ENCODE measurements at places on chromosomes 2 and 18.

DNA sequence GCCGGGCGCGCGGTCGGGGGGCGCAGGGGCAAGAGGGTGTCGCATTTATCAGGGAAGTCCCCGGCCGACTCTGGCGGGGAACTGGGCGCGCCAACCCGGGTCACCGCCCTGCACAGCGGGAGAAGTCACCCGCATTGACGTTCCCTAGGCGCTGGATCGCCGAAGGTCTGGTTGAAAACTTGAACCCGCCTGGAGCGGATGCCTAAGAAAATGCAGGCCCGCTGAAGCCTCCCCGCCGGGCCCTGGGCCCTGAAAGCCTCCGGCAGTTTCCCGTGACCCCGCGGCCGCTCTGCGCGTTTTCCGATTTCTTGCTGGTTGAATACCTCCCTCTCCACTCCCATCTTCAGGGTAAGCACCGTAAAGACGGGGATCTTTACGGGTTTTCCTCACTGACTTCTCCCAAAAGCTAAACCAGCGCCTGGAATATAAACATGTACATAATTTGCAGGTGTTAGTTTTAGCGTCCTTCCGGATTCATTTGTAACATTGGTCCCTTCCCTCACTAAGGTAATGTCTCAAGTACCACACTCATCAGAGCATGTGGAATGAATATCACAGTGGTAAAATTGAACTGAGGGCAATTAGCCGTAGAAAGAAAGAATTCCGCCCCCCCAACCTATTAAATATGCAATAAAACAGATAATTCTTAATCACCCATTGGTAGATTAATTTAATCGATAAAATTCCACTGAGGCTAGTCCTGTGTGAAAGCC is 675 bp upstream of the SPIRE1 start:
- DNase-seq: no peak

DNA sequence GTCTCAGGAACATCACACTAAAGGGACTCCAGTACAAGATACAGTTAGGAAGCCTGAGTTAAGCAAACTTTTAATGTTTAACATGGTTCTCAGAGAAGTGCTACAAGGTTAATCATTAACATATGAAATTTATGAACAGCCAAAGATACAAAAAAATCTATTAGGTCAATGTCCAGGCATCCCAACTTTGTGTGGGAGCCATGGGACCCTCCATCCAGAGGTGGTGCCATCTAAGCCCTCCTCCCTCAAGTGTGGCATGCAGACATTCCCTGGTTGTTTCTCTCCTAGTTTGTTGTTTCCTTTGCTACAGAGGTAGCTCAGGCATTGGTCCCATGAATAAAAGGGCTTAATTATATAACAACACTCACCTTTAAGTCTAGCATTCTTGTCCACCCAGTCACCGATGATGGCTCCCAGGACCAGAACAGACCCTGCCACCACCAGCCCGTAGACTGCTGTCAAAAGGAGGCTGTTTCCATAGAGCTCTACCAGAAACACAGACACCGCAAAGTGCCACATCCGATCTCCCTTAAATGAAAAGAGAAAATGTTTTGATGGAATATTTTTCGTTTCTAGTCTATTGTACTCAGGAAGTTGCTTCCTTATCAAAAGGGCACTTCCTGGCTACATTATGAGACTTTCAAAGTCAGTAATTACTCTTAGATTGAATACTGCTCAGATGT is 5.7 kb downstream of the SLC40A1 start:
- no peak for DNase-seq

- no peak for DNase-seq
Observed at GRCh38 chr2:18703555-18703954, 114.2 kb upstream of the NT5C1B start.

- no peak for DNase-seq
Observed at GRCh38 chr2:7012141-7012764, 95.0 kb downstream of the RNF144A start.

- DNase-seq: no peak
Observed at GRCh38 chr2:43461453-43462073, 134.3 kb downstream of the THADA start.

GRCh38 chr2:178909507-178909906 is 102.3 kb upstream of the TTN start:
- no peak for DNase-seq

DNA sequence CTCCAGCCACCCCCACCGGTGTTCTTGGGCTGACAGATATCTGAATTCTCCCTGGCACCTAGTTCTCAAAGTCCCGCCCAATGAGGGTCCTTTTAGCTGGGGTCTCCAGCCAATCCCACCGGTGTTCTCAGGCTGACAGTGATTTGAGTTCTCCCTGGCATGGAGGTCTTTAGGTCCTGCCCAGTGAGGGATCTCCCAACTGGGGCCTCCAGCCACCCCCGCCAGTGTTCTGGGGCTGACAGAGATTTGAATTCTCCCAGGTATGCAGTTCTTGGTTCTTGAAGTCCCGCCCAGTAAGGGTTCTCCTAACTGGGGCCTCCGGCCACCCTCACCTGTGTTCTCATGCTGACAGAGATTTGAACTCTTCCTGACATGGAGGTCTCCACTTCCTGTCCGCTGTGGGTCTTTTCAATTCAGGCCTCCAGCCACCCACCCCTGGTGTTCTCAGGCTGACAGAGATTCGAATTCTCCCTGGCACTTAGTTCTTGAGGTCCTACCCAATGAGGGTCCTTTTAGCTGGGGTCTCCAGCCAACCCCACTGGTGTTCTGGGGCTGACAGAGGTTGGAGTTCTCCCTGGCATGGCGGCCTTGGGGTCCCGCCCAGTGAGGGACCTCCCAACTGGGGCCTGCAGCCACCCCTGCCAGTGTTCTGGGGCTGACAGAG is 154.6 kb downstream of the ANKRD36 start:
- no peak for DNase-seq

GRCh38 chr2:203876328-203876727 is 8.8 kb downstream of the CTLA4 start:
- no peak for DNase-seq

- DNase-seq: no peak
Observed at GRCh38 chr2:16745466-16745865, 79.8 kb upstream of the CYRIA start.

DNA sequence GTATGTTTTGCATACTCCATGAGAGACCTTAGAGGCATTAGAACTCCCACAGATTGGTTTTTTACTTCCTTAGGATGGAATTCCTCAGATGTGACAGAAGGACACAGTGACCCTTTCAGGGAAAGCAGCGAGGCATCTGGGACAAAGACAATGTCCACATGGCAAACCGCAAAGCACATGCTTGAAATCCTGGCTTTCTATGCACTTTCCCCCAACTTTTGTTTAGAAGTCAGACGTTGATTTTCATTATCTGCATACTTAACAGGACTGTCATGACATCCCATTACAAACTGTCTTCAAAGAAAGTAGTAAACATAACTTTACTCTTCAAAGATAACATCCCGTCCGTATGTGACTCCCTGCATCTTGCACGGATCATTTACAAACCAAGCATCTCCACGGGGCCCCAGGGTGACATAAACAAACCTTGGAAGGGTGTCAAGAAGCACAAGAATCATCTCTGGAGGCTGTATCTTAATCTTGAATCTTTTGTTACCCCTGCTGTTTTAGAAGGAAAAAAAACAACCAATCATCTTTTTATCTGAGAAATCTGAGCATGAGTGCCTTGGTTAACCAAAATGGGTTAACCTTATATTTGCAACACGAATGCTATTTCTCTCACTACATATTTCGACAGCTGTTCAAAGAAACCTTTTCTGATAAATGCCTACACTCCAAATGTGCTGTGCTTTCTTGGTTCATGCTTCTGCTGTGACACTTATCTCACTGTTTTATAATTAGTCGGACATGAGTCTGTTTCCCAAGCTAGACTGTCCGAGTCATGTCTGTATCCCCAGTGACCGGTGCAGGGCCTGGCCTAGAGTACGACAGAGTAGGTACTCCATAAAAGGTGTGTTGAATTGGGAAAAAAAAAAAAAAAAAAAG is 90.8 kb downstream of the CCBE1 start:
- no peak for DNase-seq

- no peak for DNase-seq
Observed at GRCh38 chr2:75020476-75020875, 62.0 kb downstream of the POLE4 start.

DNA sequence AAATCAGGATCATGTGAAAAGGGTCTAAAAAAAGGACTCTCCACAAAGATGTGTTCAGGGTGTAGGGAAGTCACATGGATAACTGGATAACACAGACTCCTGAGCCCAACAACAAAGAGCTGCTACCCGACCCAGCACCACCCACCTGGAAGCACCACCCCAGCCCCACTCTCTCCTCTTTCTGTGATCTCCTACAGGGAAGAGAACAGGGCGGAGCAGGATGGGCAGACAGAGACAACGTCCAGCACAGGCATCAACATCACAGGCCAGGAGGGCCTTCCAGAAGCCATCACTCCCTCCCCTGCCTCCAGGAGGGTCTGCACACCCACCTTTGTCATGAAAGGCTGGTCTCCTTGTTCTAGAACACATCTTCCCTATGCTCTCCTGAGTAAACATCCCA is 1.3 kb upstream of the CIB4 start:
- DNase-seq: no peak

GRCh38 chr2:10144771-10145518 is 22.4 kb downstream of the RRM2 start:
- DNase-seq: no peak

All from iPS DF 19.7 (cell line).